ENCODE measurements at places on chromosomes 3 and 15.

- DNase-seq: no peak
These were observed 47.0 kb downstream of the MAP3K13 start for GRCh38 chr3:185409957-185410356.

DNA sequence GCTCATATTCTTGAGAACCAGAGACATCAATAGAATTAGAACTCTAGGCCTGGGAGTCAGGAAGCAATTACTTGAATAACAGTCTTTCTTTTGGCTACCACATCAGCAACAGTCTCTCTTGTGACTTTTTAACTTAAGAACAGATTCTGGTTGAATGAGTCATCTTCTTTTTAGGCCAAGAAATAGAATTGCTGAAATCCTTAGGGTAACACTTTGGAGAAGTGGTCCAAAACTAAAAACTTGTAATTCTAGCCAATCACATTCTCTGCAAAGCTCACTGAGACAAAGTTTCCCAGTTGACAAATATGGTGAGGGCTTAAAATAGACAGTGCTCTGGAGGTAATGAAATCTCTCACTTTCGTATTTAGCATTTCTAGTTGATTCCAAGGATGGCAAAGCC lies 238.0 kb downstream of the SHOX2 start:
- DNase-seq: no peak

DNA sequence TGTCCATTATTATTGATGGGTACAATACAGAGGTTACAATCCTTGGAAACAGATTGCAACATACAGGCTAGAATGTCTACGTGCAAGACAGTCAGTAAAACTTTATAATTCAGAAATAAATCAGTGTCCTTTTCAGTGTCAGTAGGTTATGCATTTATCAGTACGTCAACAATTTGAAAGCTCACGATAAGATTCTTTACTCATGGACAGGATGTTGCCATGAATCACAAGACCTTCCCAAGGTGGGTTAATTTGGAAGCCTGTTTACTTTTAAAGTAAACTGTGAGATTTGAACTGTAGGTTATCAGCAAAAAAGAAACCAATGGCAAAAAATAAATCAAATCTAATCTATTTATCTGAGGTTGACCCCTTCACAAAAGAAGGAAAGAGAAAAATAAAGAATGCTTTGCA lies 243.9 kb upstream of the AGTR1 start:
- DNase-seq: no peak

DNA sequence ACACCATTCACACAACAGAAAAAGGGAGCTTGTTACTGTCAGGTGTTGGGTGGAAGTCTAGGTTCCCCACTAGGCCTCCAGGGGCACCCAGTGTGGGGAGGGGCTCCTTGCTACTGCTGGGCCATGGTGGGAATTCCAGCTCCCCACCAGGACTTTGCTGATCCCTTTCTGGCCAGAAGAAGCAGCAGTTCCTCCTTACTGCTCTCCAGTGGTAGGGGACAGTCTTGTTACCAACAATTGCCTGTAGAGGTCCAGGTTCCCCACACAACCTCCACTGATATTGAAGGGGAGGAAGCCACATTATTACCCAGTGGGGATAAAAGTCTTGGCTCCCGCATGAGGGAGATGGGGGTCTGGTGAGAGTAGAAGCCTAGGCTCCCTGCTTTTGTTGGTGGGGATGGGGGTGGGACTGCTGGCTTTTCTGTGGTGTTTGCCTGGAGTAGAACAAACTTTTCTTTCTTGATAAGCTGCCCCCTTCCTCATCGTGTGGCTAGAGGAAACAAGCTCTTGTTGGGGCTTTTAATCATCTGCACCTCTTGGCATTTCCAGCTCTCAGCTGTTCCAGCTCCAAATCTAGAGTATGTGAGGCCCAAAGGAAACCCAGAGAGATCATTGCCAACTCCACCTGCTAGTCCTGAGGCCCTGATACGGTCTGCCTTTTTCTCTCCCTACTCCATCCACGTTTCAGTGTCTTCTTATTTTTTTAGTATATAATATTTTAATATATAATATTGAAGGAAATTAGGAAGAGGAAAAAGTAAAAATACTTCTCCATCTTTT lies 824.2 kb downstream of the AGBL1 start:
- no peak for DNase-seq

- no peak for DNase-seq
These were observed 322.5 kb upstream of the EPHA3 start for GRCh38 chr3:88784925-88785324.

DNA sequence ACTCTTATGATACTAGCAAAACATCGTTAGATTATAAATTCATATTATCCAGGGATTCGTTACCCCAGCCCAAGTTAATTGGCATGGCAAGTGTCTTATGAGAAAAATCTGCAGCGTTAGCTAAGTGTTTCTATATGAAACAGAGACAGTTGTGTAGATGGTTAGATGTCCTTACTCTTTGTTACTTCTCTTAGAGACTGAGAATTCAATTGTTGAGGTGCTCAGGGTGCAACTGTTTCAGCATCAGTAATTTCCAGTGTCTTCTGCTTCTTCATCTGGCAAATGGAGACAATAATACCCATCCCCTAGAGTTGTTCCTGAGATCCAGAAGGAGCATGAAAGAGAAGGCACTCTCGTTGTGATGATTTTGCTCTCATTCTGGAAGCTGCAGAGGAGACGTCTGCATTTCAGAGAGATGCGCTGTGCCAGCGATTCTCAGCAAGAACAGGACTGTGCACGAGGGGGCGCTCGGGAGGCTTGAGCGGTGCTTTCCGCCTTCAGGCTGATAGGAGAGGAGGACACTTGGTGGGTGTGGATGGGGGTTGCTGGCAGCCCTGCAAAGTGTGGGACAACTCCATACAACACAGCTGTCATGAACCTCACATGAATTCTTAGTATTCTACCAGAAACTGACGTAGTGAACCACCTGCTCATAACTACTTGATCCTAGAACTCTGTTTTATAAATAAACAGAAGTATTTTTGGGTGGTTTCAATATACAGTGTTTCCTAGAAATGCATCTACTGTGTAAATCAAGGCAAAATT lies 39.7 kb upstream of the SPSB4 start:
- peak; percentile 64 for DNase-seq

GRCh38 chr3:134846084-134846483 lies 51.0 kb downstream of the EPHB1 start:
- DNase-seq: no peak

GRCh38 chr15:70357453-70357852 lies 259.7 kb upstream of the TLE3 start:
- no peak for DNase-seq

DNA sequence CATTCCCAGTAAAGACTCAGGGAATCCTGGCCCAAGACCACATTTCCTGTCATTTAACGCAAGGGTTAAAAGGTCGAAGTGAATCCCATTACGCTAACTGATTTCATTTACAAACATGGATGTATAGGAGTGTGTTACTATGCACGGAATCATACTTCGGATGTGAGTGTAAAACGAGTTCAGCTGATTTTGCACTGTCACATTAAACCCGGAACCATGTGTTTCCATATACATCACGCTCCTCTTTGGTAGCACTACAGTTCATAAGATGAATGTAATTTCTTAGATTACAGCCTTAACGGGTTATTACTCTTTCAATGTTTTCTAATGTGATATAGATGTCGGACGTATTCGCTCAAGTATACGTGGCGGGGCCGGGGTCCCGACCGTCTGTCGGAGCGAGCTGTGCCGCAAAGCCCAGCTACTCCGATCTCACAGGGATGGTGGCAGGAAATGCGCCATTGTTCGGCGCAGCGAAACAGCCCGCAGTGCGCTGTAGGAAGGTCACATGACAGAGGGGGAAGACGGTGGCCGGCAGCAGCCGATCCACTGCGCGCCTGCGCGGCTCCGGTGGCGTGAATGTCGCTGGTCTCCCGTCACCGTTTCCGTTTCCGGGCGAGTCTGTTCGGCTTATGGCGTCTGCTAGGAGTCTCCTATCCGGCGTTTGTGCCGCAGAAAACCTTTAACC lies 97.3 kb downstream of the NPAP1 start:
- peak; percentile 51 for DNase-seq

DNA sequence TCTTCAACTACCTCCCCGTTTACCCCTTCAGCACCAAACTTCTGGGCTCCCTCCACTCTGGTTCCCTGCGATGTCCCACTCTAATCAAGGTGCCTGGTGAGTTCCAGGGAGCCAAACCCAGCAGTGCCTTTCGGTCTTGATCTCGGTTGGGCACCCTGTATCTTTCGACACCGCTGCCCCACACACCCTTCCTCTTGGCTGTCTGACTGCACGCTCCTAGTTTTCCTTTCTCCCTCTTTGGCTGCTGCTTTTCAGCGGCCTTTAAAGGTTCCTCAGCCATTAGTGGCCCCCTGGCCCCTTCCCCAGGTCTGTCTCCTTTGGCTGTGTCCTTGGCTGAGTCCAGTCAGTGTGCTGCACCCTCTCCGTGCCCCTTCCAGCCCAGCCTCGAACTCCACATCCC lies 784 bp downstream of the TTLL3 start:
- no peak for DNase-seq

- DNase-seq: no peak
These were observed at the start of gene CYP1A1 for GRCh38 chr15:74725225-74725774. TSS of gene CYP1A1 (minus strand) at chr15:74725528. CDS start at chr15:74723097, 2,431 bp downstream.

GRCh38 chr3:12905316-12906071 lies 64.1 kb upstream of the RPL32 start:
- no peak for DNase-seq

- no peak for DNase-seq
These were observed 58.4 kb downstream of the TBC1D2B start for GRCh38 chr15:78018946-78019644.

DNA sequence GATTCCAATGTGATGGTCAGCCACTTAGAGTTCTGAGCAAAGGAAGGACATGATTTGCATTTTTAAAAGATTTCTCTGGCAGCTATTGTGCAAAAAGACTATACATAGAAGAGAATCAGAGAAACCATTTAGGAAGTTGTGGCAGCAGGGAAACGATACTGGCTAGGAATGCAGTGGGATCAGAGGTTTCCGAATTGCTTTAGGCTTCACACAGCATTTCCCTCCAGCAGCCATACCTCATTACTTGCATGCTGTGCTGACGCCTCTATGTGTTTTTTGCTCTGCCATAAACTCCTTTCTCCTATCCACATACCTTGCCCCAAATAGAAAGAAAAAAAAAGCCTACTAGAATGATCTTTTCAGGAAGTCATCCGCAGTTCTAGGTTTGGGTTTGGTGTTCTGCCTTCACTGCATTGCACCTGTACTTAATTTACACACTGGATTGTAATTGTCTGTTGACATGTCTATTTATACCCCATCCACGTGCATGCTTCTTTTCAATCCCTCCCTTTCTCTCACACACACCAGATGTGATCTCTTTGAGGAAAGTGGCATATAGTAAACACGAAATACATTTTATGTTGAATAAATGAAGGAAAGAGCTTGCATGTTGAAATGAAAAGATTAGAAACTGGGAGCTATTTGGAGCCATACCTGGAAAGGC lies 860.3 kb upstream of the SEMA6D start:
- no peak for DNase-seq

GRCh38 chr3:165884518-165884917 lies 47.3 kb upstream of the BCHE start:
- no peak for DNase-seq

- DNase-seq: no peak
These were observed 91.1 kb downstream of the TBL1XR1 start for GRCh38 chr3:177106184-177106583.

DNA sequence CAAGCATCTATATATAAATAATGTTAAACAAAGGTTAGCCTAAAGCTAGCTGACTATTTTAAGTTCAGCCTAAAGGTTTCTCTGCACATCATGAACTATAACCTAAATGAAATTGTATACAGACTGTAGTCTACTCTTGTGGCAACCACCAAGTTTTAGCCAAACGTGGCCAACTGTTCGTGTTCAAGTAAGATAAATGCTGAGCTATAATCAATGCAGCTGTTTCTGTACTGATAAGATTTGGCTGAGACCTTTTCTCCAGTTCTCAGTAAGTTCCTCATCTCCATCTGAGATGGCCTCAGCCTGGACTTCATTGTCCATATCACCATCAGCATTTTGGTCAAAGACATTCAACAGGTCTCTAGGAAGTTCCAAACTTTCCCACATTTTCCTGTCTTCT lies 43.7 kb upstream of the IGSF10 start:
- no peak for DNase-seq

GRCh38 chr3:69058180-69058946 lies 6.2 kb upstream of the TMF1 start:
- DNase-seq: no peak

DNA sequence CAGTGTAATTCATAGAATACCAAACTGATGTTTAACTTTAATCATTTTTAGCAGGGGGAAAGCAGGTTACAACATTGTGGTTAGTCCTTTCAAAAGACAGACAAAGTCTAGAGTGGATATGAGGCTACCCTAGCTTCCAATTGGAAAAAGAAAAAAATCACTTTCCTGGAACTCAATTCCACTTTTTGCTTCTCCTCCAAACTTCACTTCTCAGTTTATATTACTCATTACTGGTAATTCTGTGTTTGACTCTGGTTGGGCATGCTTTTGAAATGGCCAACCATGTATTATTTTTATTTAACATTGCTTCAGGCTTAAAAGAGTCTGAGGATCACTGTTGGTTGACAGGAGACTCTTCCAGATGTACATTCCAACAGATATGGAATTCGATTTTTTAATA lies 84.8 kb downstream of the RAP2B start:
- DNase-seq: no peak

GRCh38 chr3:137460944-137461343 lies 303.2 kb upstream of the SOX14 start:
- no peak for DNase-seq

DNA sequence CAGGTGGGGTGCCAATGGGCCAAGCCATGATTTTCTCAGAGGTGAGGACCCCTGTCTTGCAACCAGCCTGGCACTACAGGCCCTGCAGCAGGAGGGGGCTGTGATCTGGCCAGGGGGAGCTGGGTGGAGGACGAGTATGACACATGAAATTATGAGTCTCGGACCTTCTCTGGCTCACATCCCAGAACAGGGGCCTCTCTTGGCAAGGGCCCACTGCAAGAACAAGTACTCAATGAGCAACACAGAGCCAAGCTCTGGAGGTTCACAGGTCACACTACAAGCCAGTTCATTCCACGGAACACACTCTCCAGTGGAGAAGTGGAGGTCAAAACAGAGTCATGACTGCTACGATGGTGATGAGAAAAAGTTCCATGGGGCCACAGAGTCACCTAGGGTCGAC lies 28.3 kb downstream of the CCDC32 start:
- DNase-seq: no peak

DNA sequence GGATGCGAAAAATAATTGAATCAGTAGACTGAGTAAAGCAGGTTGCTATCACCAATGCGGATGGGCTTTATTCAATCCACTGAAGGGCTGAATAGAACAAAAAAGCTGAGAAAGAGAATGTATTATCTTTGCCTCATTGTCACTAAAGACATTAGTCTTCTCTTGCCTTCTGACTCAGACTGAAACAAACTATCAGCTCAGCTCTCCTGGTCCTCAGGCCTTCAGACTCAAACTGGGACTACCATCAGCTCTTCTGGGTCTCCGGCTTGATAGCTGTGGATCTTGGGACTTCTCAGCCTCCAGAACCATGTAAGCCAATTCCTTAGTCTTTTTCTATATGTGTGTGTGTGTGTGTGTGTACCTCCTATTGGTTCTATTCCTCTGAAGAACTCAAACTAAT lies 12.6 kb downstream of the IFT57 start:
- DNase-seq: no peak

- DNase-seq: no peak
These were observed 401.8 kb downstream of the SHQ1 start for GRCh38 chr3:72446218-72447058.

- DNase-seq: no peak
These were observed 2.7 kb downstream of the HERC1 start for GRCh38 chr15:63831041-63831440.

GRCh38 chr3:38649500-38650247 lies at the start of gene SCN5A:
TSS of gene SCN5A (minus strand) at chr3:38649687. CDS start at chr3:38633307, 16,380 bp downstream.
- no peak for DNase-seq

GRCh38 chr3:89367166-89367565 lies 259.7 kb downstream of the EPHA3 start:
- DNase-seq: no peak

GRCh38 chr15:73782344-73782959 lies 29.3 kb upstream of the INSYN1 start:
- DNase-seq: no peak

All from kidney capillary endothelial cell (primary cell).